NB4 (cell line): ENCODE measurements at places on chromosomes 11 and 22.
A peak's percentile ranks its signal among the peaks of the same experiment; 100 is the strongest.

GRCh38 chr11:45157247-45158209 lies 11.1 kb downstream of the PRDM11 start:
- DNase-seq = no peak

- peak; percentile 14 for DNase-seq
Measured at GRCh38 chr22:30720263-30720837, 25.7 kb downstream of the OSBP2 start.

DNA sequence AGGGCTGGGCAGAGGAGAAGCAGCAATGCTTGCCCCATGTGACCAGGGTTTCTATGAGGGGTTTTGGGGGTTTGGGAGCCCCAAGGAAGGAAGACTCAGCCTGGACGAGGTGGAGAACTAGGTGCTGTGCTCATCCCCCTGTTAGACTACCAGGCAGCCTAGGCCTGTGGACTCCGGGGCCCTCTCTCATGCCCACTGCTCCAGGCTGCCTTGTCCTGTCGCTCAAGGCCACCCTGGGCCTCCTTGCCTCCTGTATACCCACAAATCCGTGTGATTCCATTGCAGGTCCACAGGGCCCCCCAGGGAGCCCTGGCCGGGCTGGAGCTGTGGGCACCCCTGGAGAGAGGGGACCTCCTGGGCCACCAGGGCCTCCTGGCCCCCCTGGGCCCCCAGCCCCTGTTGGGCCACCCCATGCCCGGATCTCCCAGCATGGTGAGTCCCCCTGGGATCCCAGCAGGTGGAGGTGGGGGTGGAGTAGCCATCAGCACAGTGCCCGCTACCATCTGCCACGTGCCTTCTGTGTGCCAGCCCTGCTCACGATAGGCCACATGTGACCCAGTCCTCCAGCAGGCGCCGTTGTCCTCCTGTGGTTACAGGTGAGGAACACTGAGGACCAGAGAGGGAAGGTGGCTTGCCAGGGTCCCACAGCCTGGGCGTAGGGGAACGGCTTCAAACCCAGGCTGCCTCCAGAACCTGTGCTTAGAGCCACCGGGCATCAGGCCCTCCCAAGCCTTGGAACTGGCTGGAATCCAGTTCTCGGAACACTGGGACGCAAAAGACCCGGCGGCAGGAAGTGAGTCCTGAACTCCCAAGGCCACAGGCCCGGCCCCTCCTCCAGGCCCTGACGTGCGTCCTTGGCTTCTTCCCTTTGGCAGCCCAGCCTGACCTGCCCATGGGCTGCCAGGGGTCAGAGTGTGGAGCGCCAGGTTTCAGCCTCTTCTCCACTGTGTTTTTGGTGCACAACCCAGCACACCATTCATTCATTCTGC lies 26.6 kb downstream of the EMID1 start:
- DNase-seq = no peak

GRCh38 chr11:133133050-133133449 lies 399.3 kb downstream of the OPCML start:
- no peak for DNase-seq

GRCh38 chr11:103875855-103876510 lies 160.5 kb upstream of the DDI1 start:
- no peak for DNase-seq

DNA sequence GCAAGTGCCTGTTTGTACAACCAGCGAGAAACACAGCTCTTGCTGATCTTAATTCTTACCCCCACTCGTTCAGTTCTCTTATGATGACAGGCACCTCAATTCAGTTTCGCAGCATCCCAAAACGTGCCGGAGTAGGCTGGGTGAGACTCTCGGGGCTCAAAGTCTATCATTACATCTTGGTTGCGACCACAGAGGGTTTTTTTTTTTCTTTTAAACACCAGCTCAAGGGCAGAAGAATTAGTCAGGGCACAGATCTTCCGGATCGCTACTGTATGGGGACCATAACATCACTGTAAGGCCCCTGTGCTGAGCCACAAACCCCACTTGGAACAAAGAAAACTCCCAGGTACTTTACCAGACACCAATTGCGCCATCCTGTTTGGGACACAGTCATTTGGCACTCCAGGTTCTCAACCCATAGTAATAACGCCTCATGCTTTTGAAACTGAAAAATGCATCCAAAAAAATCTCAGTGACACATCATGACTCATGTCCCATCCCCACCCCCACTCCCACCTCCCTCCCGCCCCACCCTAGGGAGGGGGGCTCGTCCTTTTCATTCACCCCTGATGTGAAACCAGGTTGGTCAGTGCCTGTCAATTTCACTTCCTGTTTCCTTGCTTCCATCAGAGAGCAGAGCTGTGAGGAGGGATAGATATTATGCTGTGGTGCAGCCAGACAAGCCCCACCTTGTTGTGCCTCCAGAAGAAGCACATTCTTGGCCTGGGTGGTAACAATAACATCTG lies 41.0 kb upstream of the CD5 start:
- DNase-seq = peak; percentile 83

DNA sequence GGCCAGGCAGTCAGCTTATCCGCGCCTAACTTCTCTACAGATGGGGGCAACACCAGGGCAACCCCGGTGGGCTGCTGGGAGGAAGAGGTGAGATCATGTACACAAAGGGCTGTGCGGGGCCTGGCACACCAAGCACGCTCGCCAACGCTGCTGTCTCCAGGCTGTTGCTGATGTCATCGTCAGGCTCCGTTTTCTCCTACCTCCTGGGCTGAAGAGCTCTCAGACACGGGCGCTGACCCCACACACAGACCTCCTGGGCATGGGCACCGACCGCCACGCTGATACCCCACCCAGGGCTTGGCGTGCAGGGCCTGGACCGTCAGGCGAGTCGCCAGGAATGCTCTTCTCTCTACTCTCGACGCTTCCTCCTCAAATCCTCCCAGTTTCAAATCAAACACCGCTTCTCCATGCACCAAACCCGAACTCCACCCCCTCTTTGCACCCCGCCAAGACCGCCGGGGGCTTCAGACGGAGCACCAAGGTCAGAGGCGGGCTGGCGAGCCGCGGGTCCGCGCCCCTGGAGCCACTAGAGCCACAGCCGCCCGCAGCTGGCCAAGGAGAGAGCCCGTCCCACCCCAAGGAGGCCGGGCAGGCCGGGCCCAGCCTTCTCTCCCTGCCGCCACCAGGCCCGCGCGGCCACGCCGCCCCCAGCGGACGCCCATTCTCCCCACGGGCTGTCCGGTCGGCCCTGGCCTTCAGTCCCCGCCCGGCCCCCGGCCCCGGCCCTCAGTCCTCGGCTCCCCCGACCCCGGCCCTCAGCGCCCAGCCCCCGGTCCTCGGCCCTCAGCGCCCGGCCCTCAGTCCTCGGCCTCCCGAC lies 772 bp downstream of the SBF1 start:
- DNase-seq = peak; percentile 36

GRCh38 chr11:33272338-33273107 lies 15.3 kb downstream of the HIPK3 start:
- DNase-seq = no peak

DNA sequence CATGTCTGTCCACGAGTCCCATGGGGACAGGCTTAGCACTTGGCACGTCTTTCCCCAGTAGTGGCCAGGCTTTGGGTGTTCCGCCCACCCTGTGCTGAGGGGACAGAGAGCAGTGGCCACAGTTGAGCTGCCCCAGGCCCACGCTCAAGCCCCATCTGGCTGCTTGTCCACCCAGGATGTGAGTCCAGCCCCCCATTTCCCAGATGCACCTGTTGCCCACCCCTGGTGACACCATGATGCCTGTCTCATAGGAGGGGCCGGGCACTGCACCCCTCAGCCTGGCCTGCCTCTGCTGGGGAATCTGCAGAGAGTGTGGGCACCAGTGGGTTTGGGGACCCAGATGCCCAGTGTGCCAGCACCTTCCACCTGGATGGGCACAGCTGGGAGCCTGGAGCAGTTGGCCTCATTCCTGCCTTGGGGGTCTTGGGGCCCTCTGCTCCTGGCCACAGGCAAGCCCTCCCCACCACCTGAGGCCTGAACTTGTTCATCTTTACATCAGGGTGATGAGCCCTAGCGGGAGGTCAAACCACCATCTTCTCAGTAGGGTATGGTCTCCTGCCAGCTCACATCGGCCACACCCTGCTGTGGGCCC lies 5.7 kb downstream of the SIGIRR start:
- no peak for DNase-seq

DNA sequence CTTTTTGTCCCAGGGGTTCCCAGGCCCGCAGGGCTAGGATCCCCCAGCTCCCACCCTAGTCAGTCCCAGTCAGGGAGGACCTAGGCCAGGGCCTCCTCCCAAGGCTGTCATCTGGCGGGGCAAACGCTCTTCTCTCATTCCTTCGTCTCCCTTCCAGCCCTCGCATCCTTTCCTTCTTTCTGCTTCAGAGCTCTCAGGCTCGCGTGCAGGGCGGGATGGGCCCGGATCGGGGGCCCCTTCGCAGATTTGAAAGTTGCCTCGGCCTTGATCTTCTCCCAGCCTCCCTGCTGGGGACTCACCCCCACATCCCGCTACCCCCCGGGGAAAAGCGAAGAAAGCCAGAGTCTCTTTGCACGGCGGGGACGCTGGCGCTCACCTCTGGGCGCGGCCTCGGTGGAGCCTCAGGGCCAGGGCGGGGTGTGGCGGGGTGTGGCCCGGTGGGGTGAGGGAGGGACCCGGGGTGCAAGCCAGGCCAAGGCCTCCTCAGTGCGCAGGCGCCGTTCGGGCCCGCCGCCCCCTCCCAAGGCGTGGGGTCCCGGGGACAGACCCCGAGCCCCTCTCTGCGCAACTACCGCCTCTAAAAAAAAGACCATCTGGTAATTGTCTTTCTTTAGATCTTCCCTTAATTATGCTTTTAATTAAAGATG lies 14.8 kb upstream of the PAX6 start:
- no peak for DNase-seq

GRCh38 chr11:86220653-86221052 lies 23.9 kb upstream of the EED start:
- DNase-seq = no peak

DNA sequence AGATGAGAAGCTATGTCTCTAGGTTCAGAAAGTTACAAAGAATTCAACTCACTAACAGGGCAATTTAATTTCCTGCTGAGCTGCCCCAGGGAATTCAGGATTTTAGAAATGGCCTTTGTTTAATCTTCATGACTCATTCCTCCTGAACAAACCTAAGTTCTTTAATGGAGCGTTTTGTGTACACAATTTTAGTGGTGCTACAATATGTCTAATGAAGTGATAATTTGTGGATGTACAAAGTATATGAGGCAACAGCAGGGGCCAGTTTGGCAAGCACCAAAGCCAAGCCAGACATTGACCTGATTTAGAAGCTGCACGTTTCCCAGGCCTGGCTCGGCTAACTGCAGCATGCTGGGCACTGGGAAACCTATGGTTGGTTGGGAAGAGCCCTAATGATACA lies 34.4 kb upstream of the HEPHL1 start:
- DNase-seq = no peak
